ENCODE measurements at places on chromosomes 2 and 18.

DNA sequence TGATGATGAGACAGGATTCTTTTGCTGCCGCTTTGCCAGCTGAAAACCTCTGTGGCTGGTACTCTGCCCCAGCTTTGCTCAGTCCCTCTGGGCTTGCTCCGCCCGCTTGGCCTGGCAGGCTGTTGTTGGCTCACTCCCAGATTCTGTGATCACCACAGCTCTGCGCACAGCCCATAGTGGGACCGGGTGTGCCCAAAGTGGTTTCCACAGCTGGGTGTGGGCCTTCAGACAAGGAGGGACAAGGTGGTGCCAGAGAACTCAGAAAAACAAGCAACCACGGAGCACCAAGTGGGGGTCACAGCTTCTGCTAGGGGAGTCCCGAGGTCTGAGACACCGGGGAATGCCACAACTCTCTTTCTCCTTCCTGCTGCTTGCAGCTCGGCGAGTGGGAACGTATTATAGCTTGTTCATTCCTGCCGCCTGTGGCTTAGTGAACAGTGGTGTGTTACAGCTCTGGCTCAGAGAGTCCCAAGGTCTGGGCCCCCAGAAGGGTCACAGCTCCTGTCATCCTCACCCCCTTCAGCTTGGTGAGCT lies 9.2 kb upstream of the KYNU start:
- DNase-seq: no peak

DNA sequence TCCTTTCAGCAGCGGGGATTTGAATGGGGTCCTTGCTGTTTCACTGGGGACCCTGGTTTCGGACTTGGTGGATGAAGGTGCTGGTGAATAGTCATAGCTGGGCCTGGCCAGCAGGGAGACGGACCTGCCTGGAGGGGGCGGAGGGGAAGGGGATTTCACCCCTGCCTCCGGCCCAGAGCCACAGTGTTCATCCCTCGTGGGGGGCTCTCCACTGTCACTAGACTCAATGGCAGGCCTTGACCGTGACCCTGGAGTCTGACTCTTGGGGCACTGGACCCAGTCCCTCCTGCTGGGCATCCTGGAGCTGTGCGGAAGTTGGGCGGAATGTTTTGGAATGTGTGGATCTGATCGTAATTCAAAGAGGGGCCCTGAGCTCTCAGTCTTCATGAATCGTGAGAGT lies 113.9 kb upstream of the LYPD1 start:
- no peak for DNase-seq

GRCh38 chr2:17479875-17480274 lies 38.4 kb downstream of the RAD51AP2 start:
- DNase-seq: no peak

DNA sequence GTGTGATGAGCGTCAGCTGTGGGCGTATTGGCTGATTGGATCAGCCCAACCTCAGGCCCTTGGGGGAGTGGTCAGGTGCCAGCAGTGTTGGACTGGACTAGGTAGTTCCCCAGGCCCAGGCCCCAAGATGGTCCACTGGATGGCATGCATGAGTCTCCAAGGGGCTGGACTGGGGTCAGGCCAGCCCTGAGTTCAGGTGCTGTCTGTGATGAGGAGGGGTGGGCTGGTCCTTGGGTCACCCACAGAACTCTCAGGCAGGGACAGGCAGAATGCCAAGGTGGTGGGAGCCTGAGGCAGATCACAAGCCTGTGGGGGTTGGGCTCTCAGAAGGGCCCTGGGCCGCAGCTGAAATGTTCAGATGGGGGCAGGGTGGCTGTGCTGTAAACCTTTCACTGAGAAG lies 59.5 kb upstream of the THUMPD2 start:
- no peak for DNase-seq

DNA sequence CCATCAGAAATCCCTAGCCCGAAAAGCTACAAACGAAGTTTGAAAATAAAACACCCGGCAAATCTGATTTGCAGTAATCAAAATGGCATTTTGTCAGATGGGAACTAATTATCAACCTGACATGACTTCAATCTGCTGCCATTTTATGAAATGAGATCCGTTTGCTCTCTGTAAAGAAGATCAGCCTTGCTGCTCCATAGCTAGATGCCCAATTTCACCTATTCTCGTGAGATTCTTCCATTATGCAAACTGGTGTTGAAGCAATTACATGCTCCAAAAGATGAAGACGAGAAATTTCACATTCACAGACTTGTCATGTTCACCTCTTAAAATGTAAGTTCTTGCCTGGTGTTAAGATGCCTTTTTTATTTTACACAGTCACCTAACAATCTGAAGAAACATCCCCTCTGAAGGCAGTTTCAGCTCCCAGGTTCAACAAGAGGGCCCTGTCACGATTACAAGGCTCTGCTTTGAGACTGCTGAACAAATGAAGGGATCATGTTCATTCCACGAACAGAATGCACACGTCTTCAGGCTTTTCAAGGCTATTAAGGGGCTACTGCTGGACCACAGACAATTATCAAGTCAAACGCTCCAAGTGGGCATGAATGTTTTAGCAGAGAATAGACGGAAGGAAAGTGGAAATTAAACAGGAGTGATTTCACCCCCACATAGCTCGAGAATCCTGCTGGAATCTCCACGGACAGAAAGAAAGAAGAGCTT lies 172.6 kb upstream of the PID1 start:
- no peak for DNase-seq

GRCh38 chr2:144230448-144231085 lies 289.4 kb downstream of the ZEB2 start:
- DNase-seq: no peak
